ENCODE measurements at places on chromosomes 5 and 9. TPM values are rescaled to one million over a fixed set of nuclear protein-coding genes. Genes with fewer than 3 reads are reported as not detected.

DNA sequence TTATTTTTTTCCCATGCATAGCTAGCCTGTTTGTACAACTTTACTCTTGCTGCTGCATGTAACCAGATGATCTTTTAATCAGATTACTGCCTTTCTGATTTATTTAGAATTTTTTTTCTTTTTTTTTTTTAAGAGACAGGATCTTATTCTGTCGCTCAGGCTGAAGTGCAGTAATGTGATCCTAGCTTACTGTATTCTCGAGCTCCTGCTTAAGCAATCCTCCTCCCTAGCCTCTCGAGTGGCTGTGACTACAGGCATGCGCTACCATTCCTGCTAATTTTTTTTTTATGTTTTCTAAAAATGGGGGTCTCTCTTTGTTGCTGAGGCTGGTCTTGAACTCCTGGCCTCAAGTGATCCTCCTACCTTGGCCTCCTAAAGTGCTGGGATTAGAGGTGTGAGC is 9.6 kb downstream of the DCP2 start:
- H3K27ac ChIP-seq = no peak overlapping the region
- no peak for DNase-seq
- no peaks in the 10 kb centered on the region for H3K27me3 ChIP-seq
- no peaks in the 10 kb centered on the region for H3K36me3 ChIP-seq

- no peak overlapping the region for H3K4me3 ChIP-seq
- H3K4me1 ChIP-seq = peaks cover 16% of the 10 kb centered on the region
- H3K27ac ChIP-seq = no peak overlapping the region
- no peaks in the 10 kb centered on the region for H3K27me3 ChIP-seq
- DNase-seq = no peak
- H3K36me3 ChIP-seq = no peaks in the 10 kb centered on the region
These were observed 63.5 kb downstream of the MRPS27 start for GRCh38 chr5:72256536-72256935.

SHLD3 gene
- total RNA-seq = 1.1 TPM

TNFAIP8 gene
- 6.8 TPM for total RNA-seq

GRCh38 chr5:107393851-107394250 is 276.9 kb downstream of the EFNA5 start:
- no peaks in the 10 kb centered on the region for H3K27me3 ChIP-seq
- H3K4me3 ChIP-seq = no peak overlapping the region
- H3K27ac ChIP-seq = no peak overlapping the region
- no peaks in the 10 kb centered on the region for H3K36me3 ChIP-seq
- DNase-seq = no peak

BTNL8 gene
- total RNA-seq = not detected

OR1Q1 gene
- total RNA-seq = not detected

FBP1 gene
- total RNA-seq = 0.16 TPM

DNA sequence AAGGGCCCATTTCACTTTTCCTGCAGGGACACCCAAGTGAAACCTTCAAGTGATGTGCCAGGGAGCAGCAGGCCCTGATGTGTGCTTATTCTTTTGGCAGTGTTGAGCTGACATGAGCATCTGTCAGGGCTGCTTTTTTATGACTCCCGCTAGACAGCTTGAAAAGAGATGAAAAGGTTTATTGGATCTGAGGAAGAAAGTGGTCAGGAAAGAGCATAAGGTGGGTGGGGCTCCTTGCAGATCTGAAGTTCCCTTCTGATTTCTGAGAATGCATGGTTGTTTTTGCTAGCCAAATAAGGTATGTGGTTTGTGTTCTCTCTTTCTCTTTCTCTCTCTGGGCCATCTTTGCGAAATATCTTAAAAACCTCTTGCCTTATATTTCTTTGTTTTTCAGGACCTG is 316.1 kb downstream of the DMRT2 start:
- H3K27ac ChIP-seq = no peak overlapping the region
- no peaks in the 10 kb centered on the region for H3K27me3 ChIP-seq
- no peaks in the 10 kb centered on the region for H3K4me1 ChIP-seq
- H3K4me3 ChIP-seq = no peak overlapping the region
- H3K36me3 ChIP-seq = no peaks in the 10 kb centered on the region
- no peak for DNase-seq

DNA sequence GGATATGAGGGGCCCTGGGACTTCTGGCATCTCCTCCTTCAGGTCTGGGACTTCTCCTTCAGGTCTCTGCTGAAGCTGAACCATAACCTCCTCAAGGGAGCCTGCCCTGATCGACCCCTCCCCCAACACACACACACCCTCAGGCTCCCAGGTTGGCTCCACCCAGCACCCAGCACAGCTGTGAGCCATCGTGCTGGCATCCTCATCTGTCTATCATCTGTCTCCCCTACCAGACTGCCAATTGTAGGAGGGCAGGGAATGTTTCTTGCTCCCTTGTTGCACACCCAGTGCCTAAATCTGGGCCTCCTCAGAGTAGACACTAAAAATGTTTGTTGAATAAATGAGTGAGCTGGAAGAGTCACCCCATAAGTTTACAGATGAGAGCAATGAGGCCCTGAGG is 71.4 kb downstream of the LRSAM1 start:
- H3K27me3 ChIP-seq = no peaks in the 10 kb centered on the region
- no peak overlapping the region for H3K4me3 ChIP-seq
- H3K36me3 ChIP-seq = peaks cover 8% of the 10 kb centered on the region
- H3K27ac ChIP-seq = peak overlapping the region; percentile 92

IL4 gene
- total RNA-seq = not detected

DNA sequence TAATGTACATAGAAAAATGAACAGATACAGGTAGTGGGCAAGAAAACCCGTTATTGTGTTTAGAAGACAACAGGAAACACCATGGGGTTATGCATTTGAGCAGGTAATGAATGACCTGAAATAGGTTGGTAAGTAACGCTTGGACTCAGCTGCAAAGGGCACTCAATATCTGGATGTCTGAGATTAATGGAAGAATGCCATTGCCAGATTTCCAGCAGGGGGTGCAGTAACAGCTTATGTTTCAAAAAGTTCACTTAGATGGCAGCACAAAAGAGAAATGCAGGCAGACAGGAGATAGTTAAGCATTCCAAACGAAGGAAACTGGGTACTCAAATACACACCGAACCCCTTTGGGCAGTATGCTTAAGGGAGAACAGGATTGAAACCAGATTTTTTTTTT is 285.5 kb upstream of the VLDLR start:
- no peaks in the 10 kb centered on the region for H3K4me1 ChIP-seq
- DNase-seq = no peak
- no peaks in the 10 kb centered on the region for H3K27me3 ChIP-seq
- no peak overlapping the region for H3K4me3 ChIP-seq
- no peaks in the 10 kb centered on the region for H3K36me3 ChIP-seq

DNA sequence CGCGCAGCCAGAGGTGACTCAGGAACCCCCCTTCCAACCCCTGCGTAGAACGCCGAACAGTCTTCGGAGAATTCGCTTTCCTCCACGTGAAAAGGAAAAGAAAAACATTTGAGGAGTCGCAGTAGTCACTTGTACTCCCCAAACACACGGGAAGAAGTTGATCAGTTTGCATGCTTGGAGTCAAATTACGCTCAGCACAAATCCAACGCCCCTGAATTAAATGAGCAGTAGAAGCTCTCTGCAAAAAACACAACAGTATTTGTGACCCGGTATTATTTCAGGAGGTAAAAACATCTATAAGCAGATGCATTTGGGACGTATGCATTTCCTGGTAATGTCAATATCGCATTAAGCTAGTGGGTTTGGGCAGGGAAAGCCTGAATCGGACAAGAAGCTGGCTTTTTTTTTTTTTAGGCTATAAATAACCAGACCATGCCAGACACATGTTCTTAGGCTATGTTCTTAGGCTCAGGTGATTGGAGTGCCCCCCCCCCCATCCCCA is 854 bp upstream of the ARL15 start:
- H3K4me1 ChIP-seq = peaks cover 14% of the 10 kb centered on the region
- DNase-seq = no peak
- no peaks in the 10 kb centered on the region for H3K36me3 ChIP-seq
- peak overlapping the region; percentile 75 for H3K27ac ChIP-seq
- H3K27me3 ChIP-seq = no peaks in the 10 kb centered on the region
